ENCODE measurements at places on chromosomes 7 and 10.

DNA sequence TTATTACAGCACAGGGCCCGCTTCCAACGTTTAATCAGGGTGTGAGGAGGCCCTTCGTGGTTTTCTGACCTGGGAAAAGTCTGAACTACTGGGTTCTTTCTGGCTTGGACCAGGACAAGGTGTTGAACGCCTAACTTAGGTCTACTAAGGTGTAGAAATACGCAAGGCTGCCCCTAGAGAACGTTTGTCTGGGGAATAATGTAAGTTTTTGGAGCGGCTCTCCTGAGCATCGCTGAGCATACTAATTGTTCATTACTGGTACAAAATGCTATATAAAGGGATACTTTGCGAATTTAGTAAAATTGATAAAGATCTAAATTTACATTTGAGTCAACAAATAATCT lies 32.4 kb upstream of the TOMM7 start:
- DNase-seq = no peak

DNA sequence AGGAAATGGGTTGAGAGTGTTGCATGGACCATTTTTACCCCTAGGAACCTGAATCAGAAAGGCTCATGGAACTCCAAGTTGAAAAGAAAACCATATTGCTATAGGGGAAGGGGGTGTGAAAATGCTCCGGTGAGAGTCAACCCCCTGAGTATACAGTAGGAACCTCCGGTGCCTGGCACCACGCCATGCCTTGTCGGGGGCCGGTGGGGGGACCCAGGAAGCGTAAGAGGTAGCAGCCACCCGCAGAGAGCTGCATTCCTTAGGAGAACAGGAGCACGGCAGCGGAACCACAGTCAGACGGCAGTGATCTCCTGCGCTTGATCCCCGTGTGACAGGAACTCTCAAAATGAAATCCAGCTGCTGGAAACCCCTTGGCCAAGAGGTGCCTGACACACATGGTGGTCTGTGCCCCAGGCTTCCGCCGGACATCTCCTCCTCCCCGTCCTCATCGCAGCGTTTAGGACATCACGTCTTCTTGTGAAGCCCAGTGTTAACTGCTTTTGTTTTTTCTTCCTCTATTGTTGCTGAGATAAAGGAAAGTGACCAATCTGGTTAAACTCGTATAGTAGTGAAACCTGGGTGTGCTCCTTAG lies 186.8 kb downstream of the CELF2 start:
- no peak for DNase-seq

DNA sequence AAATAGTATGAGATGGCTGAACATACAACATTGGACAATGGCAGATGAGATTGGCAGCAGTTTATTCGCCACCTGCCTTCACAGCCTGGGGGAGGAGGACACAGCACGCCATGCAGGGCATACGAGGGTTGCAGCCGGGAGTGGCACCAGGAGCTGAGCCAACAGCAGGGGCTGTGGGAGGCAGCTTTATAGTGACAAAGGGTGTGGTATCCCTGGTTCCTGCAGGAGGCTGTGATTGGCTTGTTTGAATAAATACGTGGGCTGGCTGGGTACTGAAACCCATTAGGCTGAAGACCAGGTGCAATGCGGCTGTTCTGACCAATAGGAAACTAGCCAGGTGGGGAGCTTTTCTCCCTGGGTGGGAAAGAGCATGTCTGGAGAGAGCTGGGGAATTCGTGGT lies 68.9 kb upstream of the LEP start:
- DNase-seq = peak; percentile 82

GRCh38 chr7:94584113-94584512 lies 71.8 kb downstream of the SGCE start:
- peak; percentile 18 for DNase-seq

DNA sequence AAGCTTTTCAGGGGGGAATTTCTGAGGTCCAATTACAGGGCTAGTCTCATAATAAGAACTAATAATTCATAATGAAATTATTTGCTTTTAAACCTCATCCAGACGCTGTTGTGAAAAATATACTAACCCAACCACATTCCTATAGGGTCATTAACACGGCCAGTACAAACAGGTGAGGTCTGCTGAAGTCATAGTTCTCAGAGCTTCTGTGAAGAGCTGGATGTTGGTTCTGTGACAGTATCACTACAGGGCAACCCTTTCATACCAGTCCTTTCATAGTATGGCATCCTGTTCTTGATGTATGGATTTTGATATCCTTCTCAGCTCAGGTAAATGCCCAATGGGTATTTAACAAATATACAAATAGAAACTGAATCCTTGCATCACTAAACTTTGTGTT lies 62.3 kb upstream of the FAM133B start:
- DNase-seq = no peak

DNA sequence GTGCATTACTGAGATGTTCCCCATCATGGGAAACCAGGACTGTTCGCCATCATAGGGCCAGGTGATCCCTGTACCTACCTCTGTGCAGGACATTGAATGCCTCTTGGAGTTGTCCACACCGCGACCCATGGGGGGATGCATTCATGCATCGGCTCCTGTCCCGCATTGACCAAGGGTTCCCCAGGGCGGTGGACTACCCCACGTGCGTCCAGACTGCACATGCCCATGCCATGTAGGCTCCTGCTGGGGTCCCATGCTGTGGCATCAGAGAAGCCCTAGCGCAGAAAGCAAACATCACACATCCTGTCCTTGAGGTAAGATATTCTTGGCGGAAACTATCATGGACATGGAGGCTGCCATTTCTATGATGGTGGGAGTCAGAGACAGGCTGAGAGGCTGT lies 121.6 kb upstream of the UNC5B start:
- DNase-seq = no peak

DNA sequence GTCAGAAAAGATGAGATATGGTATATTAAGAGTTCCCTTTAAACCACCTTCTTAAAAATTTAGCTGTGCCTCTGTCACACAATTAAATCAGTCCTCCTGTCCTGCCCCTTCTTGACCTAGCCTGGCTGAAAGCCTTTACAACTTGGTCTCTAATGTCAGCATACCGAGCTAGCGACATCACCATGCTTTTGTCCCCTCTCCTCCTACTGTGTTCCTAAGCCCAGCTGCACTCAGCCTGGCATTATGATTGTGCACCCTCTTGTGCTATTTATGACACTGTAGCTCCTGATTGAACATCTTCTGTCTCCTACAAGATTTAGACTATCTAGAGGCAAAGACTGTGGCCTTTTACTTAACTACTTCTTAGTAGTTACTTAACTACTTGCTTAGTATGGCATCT lies 29.2 kb downstream of the TDRD1 start:
- DNase-seq = no peak

DNA sequence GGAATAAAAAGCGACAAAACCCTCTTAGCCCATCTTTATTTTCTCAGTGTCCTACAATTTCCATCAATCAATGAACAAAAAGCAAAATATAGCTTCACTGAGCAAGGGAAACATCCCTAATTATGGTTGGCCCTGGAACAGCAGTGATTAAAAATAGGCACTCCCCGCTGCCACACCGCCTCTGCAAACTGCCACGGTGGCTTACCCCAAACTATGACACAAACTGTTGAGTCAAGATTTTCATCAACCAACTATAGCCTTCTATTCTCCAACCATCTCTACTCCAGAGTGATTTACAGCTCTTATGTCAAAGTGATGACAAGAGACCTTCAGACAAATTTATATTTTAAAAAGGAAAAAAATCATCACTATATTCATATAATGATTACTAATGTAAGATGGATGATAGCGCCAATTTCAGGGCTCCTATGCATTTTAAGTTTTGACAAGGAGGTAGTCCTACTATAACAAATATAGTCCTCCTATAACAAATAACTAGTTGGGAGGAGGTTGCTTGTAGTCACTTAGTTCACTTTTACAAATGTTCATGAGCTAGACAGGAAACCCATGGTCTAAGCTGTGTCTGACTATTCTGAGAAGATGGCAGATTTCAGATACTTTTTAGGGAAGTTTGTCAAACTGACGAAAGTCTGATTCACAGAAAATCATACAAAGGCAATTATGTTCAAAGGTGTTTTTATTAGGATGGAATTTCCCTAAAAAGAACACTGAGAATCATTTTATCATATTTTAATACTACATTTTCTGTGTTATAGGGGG lies 26.3 kb downstream of the DENND11 start:
- DNase-seq = no peak

DNA sequence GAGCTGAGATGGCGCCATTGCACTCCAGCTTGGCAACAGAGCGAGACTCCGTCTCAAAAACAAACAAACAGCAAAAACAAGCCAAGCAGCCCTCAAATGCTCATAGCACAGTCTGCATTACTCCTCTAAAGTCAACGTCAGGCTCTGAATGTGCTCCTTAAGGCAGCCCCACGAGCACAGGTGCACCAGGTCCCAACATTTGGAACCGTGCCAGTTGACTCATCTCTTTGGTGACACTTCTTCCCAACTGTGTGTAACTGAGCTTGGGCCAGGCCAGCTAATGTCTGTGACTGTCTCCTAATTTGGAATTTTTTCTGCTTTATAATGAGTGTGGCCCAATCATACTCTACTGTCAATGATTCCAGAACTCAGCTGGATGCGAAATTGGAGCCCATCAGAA lies 66.3 kb upstream of the EFCAB10 start:
- DNase-seq = peak; percentile 65

DNA sequence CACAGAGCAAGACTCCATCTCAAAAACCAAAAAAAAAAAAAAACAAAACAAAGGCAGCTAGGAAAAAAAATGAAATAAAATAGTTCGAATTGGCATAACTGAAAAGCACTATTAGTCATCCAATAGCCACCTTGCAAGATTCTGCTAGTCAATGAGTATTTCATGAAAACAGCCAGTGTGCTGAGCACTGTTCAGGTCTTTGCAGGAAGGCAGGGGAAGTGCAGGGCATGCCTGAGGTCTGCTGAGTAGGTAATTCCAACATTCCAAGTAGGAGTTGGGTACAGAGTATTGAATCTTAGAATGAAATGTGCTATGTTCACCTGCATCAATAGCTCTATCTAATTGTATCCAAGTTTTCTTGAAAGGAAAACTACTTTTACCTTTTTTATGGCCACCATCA lies 22.9 kb downstream of the ABRAXAS2 start:
- DNase-seq = no peak

DNA sequence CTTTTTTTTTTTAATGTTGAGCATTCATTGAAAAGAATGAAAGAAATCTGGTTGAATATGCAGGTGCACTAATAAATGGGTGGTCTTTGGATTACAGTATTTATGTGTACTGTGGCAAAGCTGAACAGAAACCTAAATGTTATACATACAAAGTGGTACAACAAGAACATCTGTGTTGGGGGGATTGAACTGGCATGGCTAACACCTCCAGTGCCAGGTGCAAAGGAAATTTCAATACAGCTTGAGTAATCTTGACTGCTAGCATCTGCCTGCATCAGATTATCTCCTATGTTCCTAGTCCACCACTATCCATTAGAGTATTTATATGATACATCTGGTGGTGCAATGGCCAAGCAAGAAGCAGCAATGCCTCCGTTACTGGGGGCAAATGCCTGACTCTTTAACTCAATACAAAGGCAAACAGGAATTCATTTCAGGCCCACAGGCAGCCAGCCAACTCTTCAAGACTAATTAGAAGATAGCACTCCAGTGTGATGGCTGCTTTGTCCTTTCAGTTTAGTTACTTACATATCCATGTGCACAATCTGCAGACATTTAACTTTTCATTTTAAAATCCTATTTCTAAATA lies 220.5 kb upstream of the ETV1 start:
- DNase-seq = no peak

DNA sequence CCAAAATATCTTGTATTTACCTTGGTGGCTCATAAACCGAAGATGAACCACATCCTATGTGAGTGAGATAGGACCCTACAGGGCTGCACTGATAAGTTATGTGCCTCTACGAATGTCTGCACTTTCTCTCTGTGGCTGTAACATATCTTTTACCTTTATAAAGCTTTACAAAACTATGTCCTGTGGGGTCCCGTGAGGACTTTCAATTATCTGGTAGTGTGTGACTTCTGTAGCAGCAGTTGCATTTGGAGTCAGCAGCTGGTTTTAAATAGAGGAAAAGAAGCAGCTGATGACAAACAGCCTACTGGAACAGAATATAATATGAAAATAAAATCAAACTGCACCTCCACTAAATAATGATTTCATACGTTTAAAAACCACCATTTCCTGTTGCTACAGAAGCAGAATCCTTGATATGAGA lies 222.4 kb upstream of the GNAI1 start:
- no peak for DNase-seq

DNA sequence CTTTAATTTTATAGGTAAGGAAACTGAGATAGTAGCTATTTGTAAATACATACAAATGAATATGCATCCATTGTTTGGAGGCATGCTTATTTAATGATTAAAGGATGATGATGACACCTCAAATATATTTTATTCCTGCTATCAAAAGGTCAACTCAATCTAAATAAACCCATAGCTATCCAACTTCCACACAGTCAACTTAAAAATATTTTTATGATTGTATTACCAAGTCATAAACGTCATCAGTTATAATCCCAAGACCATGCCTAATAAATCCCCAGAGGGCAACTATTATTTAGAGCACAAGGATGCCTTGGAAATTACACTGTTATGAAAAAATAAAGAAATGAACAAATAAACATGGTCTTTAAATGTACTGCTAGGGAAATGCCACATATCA lies 102.1 kb downstream of the MPP7 start:
- no peak for DNase-seq

- DNase-seq = peak; percentile 42
Observed at GRCh38 chr7:12623885-12624498, 53.5 kb downstream of the SCIN start.

All from NCI-H345 (cell line).